Brain pericyte (primary cell): ENCODE measurements at places on chromosomes 3 and 15.

DNA sequence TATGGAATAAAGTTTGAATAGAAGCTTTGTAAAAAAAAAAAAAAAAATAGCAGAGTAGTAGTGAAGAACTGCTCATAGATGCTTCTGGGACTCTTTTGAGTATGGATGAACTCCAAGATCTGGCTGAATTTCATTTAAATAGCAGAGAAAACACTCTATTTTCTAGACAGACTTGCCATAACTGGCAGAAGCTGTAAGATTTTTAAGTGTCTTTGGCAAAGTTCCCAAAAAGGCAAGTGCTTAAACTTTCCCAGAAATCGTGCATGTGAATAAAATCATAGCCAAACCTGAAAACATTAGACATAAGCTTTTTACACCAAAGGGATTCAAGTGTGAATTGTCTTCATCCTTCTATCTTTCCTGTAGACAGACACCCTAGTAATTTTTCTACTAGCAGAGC lies 110.3 kb upstream of the MITF start:
- DNase-seq = no peak

DNA sequence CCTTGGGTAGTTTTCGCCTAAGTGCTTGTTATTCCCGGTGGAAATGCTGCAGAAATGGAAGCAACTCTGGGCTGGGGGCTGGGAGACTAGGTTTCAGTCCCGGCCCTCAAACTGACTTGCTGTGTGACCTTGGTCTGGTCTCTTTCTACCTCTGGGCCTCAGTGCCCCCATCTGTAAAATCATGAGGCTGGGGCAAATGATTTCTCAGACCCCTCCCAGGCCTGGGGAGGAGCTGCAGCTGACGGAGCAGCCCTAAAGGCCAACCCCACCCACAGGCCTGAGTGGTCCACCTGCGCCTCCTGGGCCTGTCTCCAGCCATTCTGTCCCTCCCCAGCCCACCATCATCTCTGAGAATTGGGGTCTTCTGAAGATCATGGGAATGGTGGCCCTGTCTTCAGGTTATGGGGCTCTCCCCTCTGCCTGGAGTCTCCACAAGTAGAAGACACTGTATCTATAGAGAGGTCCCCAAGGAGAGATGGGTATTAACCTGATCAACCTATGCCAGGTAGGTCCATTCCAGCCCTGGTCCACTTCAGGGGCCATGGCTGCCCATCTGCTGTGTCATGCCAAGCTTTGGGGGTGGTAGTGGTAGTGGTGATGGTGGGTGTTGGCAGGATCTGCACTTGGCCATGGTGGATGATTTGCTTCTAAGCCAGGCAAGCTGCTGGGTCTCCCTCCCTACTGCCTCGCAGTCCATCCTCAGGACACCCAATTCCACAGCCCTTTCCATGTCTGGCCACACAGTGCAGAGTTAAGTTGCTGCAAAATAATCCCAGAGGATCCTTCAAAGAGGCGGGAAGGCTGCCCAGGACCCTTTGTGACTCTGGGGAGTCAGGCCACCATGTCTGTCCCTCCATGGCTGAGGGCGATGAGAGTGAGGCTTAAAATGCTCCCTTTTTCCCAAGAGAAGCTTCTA lies 46.0 kb downstream of the ITGA11 start:
- no peak for DNase-seq

GRCh38 chr3:57030721-57031120 lies 29.7 kb upstream of the SPATA12 start:
- no peak for DNase-seq

DNA sequence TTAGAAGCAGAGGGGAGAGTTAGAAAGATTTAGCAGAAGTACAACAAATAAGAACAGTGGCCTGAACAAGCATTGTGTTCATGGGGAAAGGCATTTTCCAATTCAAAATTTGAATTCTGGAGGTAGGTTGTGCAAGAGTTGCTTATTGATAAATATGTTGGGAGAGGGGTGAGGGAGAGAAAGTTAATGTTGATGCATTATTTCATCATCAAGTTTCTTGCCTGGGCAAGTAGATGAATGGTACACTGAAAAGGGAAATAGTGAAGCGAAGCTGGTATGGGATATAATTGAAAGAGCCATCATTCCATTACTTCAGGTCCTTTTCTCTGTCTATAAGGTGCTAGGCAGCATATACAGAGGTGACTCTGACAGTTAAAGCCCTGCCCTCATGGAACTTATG lies 288.9 kb upstream of the GBE1 start:
- no peak for DNase-seq

DNA sequence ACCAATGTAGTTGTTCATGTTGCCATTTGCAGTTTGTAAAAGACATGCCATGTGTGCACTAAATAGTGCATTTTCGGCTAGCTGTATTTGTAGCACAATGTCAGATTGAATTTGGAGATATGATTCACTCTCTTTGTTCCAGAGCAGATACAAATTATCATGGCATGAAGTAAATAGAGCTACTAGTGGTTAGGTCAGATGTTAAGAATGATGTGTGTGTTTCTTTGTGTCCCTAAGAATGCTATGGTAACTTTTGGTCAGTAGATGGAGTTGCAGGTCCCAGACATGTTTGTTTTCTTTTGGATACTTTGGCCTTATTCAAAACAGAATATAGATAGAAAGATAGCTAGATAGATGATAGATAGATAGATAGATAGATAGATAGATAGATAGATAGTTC lies 595.8 kb downstream of the NLGN1 start:
- DNase-seq = peak; percentile 13

DNA sequence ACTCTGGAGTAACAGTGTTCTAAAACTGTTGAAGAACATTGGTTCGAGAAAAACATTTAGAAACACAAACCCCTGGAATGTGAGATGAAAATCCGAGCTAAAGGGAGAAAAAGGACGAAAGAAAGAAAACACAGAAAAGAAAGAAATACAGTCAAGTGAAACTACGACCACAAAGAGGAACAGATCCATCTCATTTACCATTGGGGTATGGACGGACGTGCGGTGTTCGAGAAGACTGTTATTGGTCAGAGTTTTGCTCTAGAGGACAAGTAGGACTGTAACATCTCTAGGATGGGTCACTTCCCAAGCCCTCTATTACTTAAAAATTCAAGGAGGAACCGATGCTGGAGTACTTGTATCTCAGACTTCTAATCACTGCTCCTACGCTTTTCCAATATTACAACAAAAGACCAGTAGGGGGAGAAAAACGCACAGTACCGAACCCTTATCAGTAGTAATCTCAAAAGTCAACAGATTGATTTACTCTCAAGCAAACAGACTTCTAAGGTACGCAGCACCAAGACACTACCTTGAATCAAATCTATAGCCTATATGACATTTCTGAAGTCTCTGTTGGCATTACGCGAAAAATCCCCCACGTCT lies 1.1 kb upstream of the PIK3CA start:
- DNase-seq = peak; percentile 45

DNA sequence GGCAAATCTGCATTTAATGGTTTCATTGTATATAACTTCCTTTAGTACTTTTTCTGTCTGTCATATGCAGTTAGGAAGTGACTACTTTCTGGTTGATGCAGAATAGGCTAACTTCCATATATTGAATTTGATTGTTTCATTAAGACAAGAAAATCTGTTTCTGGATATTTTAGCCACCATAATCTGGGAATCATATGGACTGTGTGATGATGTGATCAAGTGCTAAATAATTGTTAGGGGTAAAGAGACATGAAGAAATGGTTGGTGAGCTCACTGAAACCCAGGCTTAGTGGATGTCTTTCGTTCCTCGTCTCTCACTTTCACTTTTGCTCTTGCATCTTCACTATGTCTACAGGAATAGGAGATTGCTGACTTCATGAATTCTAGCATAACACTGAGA lies 3.5 kb upstream of the MNS1 start:
- DNase-seq = no peak

GRCh38 chr3:50816894-50817293 lies 142.2 kb downstream of the DOCK3 start:
- no peak for DNase-seq

DNA sequence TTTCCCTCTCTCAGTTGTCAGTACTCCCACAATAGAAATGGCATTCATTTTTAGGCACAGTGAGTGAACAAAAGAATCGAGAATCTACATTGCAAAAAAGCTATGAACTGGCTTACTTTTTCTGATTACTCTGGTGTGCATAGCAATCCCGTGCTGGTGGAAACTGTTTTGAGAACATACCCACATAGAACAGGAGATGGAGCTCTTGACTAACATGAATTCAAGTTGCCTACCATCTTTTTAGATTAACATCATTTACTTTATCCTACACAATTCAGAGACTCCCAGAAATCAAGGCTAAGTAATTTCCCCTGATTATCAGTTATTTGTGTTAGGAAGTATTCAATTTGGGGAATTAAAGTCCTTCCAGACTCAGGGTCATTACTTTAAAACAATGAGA lies 326.6 kb downstream of the ARPP21 start:
- DNase-seq = peak; percentile 12

DNA sequence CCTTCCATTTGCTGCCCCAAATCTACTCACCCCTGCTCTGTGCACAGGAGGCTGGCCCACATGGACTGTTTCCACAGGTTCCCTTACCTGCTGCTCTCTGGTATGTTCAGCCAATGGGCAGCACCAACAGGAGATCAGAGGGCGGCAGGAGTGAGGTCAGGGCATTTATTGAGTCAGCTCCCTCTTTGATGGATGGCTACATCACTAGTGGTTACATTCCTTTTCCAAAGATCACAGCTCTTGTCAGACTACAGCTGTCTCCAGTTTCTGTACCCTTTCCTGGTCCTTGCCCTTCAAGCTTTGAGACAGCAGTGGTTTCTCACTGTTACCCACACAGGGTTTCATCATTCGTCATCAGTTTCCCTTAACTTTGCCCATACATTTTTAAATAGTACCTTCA lies 325.1 kb downstream of the SUCLG2 start:
- no peak for DNase-seq
